T-helper 22 cell (primary cell): ENCODE measurements at places on chromosomes 5 and 9.
A peak's percentile ranks its signal among the peaks of the same experiment; 100 is the strongest.

DNA sequence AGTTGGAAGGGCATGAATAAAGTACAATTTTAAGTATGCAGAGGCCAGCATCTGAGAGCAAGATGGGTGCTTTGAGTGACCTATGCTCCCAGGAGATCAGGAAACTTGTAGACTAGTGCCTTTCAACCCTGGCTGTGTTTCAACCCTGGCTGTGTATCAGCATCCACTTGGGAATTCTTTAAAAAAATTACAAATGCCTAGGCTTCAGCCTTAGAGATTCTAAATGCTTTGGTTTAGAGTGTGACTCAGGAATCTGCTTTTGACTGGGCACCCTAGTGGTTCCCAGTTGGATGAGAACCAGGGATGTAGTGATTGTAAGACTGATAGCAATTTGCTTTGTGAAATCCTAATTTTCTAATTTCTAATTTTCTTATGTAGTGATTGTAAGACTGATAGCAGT, 65.6 kb downstream of the RALGPS1 start:
- no peak for DNase-seq

- no peak for DNase-seq
Observed at GRCh38 chr5:79806741-79807140, 117.1 kb downstream of the CMYA5 start.

DNA sequence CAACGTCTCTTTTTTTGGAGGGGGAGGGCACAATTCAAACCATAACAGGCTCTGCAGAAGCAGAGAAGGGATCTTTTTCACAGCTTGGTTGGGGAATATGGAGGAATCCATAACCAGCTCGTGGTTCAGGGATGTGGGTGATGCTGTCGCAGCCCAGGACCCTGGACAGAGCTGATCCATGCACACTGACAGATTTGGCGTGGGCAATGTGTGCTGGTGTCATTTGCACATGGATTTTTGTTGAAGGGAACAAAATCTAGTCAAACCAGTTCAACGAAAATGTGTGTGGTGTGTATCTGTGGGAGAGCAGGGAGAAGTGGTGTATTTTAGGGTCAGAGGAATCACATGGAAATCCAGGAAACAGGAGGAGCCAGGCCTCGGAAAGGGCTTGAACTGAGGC, 4.2 kb downstream of the DOCK2 start:
- DNase-seq = no peak

GRCh38 chr5:38800515-38800914, 45.3 kb upstream of the OSMR start:
- no peak for DNase-seq

DNA sequence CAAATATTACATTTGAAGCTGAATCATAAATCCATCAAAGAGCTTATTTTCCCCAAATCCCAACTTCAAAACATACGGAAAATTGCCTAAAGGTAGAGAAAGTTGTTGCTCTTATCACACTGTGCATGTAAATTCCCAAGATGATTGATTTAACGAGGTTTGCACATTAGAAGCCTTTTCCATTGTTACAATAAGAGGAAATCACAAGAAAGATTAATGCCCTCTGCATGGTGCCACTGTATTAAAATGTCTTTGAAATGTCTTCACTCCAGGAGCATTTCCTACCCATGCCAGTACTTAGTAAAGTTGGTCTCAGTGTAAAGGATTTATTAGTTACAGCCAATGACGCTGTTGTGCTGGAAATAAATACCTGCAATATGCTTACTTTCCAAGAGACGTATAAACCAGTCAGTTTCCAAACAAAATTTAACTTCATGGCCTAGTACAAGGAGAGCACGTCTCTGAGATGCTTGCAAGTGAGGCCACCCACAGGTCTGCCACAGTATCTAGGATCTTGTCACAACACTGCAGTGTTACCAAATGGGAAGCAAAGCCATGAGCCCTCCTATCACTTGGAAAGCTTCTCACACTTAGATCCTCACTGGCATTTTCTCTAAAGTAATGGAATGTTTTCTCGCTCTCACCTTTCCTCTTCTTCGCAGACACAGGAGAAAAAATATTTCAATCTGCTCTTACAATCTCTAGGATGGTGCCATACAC, 112.4 kb downstream of the CETN3 start:
- no peak for DNase-seq

GRCh38 chr9:129374651-129375050, 196.6 kb upstream of the IER5L start:
- no peak for DNase-seq

DNA sequence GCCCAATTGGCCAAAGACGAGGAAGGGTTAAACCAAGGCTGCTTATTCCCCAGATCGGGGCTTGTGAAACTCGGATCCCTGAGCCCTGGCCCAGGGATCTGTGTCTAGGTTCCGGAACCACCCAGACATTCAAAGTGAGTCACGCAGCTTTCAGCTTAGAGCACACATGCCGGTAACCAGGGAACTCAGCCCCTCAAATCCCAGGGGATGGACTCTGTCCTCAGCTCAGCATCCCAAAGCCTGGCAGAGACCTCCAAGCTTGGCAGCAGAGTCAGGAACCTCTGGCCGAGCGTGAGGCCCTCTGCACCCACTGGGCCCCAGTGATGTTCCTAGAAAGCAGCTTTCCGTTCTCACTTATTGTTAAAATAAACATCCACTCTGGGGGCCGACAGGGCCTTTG, 5.1 kb downstream of the PNPLA7 start:
- no peak for DNase-seq

DNA sequence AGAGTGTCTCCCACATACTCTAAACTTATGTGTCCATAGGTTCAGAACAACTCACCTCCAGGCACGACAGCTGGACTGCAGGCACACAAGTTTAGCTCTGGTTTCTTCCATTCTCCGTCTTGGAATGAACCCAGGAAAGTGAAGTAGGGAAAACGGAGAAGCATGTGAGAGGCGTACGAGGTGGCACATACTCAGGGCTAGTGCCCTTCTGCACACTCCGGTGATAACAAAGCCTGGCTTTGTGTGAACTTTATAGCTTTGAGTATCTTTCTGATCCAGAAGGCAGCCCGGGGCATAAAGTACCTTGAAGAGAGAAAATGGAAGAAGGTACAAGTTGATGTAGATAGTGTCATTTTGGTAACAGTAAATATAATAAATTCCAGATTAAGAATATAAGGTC, 11.1 kb upstream of the HTR4 start:
- no peak for DNase-seq

GRCh38 chr5:169385636-169386035, 84.7 kb upstream of the SLIT3 start:
- no peak for DNase-seq

DNA sequence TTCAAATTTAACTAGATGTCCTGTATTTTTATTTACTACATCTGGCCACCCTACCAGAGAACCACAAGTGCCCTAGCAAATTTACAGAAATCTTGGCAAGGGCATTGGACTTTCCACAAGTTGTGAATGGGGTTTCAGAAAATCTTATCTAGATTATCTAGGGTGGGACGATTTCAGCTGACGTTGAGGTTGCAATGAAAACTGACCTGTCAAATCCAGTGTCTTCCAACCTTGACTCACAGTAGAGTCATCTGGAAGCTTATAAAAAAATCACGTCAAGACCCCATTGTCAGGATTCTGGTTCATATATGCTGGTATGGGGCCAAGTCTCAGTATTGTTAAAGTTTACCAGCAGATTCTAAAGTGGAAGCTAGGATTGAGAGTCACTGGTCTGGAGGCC, 109.6 kb upstream of the ACTBL2 start:
- DNase-seq = no peak

- DNase-seq = peak; percentile 17
Observed at GRCh38 chr9:5841771-5842573, 9.1 kb upstream of the ERMP1 start.

DNA sequence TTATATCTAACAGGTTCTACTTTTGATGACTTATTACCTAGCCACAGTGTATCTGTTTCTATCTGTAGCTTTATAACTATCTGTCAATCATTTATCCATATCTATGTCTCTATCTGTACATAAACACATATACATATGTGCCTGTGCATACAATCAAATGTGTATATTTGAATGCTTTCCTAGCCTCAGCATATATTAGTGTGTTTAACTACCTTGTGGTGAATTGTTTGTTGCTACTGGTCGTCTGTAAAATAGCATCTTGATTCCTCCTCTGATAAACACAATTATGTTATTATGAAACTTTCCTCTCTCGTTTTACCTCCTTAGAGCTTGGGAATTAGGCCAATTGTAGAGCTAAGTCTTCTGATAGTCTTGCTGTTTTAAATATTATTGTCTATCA, 44.4 kb downstream of the PARP8 start:
- DNase-seq = no peak

- no peak for DNase-seq
Observed at GRCh38 chr9:84811751-84812074, 142.2 kb downstream of the NTRK2 start.

DNA sequence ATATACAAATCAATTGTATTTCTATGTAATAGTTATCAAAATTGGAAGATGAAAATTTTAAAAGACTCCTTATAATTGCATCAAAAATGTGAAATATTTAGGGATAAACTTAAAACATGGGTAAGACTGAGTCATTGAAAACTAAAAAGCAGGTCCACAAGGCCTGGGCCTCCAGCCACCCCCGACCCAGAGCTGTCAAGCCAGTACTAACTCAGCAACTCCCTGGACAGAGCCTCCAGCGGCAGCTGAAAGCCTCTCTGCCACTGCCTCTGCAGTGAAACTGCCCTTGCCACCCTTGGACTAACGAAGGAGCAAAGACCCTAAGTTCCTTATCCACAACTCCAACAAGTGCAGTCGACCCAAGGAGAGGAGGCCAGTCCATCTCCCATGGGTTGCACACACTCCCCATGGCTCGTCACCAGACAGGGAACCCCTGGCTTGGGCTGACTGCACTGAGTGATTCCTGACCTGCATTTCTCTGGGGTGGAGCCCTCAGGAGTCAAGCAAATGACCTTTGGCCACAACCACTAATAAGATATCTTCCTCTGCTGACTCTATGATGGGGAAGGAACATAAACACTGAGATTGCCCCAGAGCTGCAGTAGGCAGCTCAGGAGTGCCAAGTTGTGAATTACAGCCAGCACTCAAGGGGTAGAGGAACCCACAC, 20.5 kb downstream of the PTGER4 start:
- DNase-seq = no peak

GRCh38 chr9:128770286-128771030, 1.3 kb downstream of the ZER1 start:
- no peak for DNase-seq

- no peak for DNase-seq
Observed at GRCh38 chr9:17839776-17840175, 260.9 kb downstream of the SH3GL2 start.

DNA sequence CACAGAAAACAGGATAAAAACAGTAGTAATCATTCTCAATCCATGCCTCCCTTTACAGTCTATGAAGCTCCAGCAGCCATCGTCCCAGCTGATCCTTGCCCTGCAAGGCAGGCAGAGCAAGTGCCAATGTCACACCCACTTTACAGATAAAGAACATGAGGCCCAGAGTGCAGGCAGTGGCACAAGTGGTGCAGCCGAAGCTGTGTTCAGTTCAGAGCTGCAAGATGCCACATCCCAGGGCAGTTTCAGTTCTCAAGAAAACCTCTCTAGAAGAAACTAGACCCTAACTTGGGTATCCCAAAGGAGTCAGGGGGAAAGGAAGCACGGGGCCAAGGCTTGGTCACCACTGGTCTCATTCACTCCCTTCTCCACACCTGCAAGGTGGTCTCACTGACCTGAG, 34.6 kb upstream of the CPLX2 start:
- DNase-seq = no peak

GRCh38 chr9:124665391-124666058, 105.6 kb downstream of the NR6A1 start:
- no peak for DNase-seq

GRCh38 chr9:129264388-129264787, 86.3 kb upstream of the IER5L start:
- DNase-seq = no peak

DNA sequence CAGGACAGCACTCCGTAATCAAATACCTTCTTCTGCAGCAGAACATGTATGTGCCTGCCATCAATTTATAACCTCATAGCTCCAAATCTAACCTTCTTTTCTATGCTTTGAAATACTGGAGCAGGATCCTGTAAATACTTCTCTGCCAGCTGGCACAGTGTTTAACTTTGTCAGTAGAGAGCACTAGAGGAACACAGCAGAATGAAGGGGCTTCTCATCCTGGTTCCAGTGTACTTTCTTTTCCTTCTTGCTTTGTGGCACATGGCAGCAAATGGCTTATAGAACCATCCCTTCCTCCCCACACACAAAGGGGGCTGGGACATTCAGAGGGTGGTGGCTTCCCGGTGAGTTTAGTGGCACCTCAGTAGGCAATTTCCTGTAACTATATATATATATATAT, 3.8 kb upstream of the FBXW11 start:
- no peak for DNase-seq

GRCh38 chr5:119120893-119121292, 50.0 kb downstream of the DMXL1 start:
- no peak for DNase-seq

- no peak for DNase-seq
Observed at GRCh38 chr9:114364134-114365041, 23.4 kb downstream of the AKNA start.

DNA sequence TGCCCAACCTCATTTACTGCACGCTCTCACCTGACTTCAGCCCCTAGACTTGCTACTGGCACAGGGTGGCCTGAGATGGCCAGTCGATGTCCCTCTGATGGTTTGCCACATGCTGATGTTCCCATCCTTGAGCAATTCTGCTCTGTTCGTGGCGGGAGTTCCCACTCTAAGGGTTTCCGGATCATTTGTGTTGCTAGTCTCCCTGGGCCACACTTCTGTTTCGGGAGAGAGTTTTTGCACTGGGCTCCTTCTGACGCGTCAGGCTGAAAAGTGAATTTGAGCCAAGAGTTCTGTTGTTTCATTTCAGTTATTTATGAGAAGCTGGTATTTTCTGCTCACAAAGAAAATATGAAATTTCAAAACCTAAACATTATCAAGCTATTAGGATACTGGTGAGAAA, 597.7 kb downstream of the BNC2 start:
- no peak for DNase-seq

- DNase-seq = no peak
Observed at GRCh38 chr9:5646116-5646515, 17.2 kb downstream of the RIC1 start.

DNA sequence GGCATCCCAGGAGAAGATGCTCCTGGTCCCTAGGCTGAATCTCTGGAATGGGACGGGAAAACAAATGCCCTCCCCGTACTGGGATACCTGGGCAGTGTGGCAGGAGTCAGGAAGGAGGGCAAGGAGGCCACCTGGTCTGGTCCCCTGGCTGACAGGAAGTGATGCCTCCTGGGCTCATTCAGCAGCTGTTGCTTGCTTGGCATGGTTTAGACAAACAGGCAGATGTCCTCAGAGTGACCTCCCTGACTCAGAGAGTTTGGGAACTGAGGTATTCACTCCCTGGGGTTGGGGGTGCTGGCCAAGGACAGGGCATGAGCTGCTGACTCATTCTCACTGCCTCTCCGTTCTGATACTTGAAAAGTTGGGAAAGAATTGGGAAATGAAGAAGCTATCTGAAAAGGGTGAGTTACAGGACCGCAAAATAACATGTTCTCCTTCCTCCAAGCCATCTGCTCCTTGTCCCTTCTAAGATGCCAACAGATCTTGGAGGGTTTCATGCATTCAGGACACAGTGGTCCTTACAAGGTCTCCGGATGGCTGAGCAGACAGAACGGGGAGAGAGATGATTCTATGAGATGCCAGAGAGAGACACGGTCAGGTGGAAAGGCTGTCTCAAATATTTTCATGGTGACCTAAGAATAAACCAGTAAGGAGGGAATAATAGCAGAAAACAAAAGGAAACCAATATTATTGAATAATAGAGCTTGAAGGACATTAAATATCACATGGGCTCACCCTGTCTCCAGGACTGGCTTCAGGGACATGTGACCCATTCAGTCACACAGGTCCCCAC, 534.5 kb downstream of the BNC2 start:
- DNase-seq = no peak
